ENCODE measurements at places on chromosomes 13 and 19.

DNA sequence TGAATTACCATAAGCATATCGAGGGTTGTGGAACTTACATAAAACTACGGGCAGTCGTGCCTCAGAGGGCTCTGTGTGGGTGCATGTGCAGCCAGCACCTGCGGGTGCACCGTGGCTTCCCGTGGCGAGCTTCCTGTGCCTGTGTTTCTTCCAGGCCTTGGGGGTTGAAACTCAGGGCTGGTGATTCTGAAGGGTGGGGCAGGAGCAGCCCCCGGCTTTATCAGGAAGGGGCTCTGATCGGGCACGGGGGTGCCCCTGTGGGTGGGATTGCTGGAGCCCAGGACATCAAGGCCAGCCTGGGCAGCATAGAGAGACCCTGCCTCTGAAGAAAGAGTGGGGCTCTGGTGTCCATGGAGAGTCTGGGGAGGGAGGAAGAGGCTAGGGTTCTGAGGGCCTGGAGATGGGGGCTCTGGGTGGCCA lies 11.1 kb downstream of the ATP4B start:
- DNase-seq, result no peak

DNA sequence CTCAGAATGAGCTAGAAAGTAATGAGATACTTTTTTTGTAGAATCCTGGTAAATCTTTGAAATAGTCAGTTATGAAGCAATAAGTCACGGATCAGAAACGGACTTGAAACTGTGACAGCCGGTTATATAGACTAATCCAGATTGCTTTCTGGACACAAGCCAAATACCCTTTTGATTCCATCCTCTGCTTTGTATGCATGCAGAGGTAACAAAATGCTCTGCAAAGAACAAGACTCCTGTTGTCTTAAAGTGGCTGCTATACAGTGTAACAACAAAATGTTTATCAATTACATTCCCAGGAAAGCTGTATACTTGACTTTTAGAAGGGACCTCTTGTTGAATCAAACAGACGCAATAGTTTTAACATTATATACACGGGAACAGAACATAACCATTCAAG lies 66.5 kb upstream of the STARD13 start:
- DNase-seq, result no peak

- DNase-seq, result no peak
These were observed 42.1 kb downstream of the GADD45B start for GRCh38 chr19:2517881-2518601.

DNA sequence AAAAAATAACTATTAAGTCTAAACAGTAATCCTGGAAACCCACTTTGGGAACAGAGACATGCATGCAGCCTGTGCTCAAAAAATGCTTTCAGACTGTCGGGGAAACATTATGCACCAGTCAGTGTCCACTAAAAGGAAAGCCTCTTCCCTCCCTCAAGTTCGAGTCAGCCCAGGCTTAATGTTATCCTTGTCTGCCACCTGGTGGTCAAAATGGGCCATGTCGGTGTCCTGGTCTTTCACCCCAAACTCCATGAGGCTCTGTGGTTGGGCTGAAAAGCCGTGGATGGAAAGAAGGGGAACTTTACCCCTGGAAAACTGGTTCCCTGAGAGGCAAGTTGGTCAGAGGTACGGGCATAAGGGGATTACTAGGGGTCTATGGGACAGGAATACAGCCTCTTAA lies 88.4 kb upstream of the ZNF492 start:
- DNase-seq, result peak; percentile 81

DNA sequence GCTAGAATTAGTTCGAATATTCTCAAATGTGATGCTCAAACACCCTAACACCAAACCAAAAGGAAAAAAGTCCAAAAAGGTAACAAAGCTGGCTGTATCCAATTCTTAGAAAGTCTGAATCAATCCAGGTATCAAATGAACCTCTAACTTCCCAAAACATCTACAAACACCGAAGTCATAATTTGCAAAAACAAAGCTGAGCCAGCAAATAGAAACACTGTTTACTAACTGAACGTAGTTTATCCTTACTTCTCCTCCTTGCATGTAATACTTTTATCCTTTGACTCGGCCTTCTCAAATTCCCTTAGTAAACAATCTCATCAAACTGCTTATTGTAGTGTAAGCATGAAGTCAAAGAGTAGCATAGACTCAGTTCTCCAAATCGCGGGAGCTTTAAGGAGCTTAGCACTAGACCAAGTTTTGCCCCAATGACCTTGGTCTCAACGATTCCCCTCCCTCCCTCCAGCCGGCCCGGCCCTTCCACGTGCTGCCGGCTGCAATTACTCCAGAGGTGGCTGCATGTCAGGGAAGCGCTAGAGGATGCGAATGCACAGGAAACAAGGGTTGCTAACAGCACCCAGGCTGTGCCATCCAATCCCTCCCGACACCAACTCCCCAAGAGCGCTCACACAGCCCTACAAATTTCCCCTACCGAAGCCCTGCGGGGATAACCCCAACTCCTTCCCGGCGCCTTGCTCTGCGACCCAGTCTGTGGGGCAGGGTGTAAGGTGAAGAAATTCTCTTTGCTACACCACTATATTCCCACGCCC lies 693 bp downstream of the XPO4 start:
- DNase-seq, result peak; percentile 86

GRCh38 chr19:10474962-10475451 lies 28.1 kb downstream of the KEAP1 start:
- DNase-seq, result peak; percentile 51

DNA sequence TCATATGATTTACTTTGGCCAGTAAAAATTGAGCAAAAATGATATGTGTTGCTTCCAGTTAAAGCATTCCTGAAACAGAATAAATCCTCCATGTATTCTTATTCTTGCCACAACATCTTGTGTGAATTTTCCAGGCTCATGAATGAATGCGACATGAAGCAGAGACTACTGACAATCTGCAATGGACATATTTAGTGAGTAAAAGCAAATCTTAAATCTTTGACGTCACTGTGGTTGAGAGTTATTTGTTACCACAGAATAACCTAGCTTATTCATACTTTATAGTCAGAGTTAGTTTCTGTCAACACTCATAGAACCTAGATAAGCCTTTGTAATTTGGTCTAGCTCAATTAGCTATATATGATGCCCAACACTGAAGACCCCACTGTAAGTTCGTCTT lies 1443.1 kb downstream of the PCDH9 start:
- no peak for DNase-seq

- DNase-seq, result no peak
These were observed 66.4 kb upstream of the USP29 start for GRCh38 chr19:57053401-57053800.

DNA sequence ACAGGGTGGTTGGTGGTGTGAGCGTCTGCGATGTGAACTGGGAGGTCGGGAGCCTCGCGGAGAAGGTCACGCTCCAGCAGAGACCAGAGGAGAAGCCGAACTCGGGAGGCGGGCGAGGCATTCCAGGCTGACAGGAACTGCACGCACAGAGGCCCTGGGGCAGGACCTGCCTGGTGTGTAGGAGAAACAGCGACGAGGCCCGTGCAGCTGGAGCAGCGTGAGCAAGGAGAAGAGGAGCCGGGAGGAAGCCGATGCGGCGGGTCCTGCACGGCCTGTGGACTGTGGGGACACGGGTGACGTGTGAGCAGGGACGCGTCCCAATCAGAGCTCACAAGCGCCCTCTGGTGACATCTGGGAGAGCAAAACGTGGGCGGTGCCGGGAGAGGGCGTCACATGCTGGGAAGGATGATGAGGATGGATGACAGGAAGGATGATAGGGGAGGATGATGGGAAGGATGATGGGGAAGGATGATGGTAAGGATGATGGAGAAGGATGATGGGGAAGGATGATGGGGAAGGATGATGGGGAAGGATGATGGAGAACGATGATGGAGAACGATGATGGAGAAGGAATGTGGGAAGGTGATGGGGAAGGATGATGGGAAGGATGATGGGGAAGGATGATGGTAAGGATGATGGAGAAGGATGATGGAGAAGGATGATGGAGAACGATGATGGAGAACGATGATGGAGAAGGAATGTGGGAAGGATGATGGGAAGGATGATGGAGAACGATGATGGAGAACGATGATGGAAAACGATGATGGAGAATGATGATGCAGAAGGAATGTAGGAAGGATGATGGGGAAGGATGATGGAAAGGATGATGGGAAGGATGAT lies 16.1 kb upstream of the MADCAM1 start:
- DNase-seq, result peak; percentile 46

DNA sequence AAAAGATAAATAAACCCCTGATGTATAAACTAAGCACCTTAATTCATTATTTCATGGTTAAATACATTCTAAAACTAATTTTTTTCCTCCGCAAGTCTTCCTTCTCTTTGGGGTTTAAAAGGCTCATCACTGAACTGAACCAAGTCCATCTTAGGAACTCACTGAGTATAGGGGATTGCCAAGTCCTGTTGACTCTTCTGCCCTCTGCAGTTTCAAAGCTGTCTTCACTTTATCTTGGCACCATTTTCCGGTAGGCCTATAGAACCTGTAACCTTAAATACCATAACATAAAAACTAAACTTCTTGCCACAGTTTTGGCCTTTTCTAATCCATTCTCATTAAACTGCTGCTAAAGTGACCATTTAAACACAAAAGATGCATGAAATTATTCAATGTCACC lies 66.5 kb upstream of the USPL1 start:
- DNase-seq, result peak; percentile 62
